ENCODE measurements at places on chromosomes 7 and 10.

DNA sequence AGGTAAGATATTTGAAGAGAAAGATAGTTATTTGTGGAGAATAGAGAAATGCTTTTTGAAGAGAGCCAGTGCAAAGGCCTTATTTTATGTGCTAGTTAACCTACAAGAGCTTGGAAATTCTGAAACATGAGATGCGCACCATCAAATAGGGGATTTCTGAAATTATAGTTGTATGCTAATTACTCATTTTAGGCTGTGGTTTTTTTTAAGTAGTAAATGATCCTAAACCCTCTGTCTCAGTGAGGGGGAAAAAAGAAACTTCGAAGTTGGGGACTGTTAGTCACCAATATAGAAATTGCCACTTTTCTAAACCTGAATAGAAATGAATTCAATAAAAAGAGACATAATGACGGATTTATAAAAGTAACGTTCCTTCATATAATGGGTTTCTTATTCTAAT, 119.3 kb upstream of the MDFIC start:
- DNase-seq = no peak

- DNase-seq = no peak
Measured at GRCh38 chr10:127945948-127946711, 39.2 kb downstream of the PTPRE start.

DNA sequence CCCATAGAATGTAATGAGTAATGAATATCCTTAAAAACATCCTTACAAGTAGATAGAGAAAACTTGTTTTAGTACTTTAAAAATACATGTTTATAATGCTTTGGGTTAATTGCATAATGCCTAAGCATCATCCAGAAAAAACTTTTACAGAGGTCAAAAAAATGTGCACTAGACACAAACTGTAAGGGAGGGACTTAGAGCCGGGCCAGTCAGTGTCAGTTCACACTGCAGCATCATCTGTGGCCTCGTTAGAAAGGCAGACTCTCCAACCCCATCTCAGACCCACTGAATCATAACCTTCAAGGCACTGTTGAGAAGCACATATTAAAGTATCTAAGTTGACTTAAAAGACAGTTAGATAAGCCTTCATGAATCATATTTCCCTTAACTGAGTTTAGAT, 230.1 kb upstream of the PRPS1L1 start:
- DNase-seq = no peak

- DNase-seq = no peak
Measured at GRCh38 chr7:26153241-26153822, 1.3 kb downstream of the NFE2L3 start.

- peak; percentile 91 for DNase-seq
Measured at GRCh38 chr7:124692425-124692824, 73.2 kb downstream of the GPR37 start.

GRCh38 chr7:6708304-6708703, 1.6 kb upstream of the ZNF12 start:
- DNase-seq = no peak
